ENCODE measurements at places on chromosomes 13 and 19. TPM values are rescaled to one million over a fixed set of nuclear protein-coding genes. Genes with fewer than 3 reads are reported as not detected.

The CCDC122 gene
- 2.4 TPM for total RNA-seq

The MAST1 gene
- total RNA-seq: 1.0 TPM

The MBD3L2 gene
- total RNA-seq: not detected

The ZNF571 gene
- total RNA-seq: 1.9 TPM

The SULT2B1 gene
- not detected for total RNA-seq

The KLK13 gene
- total RNA-seq: not detected

The HTR2A gene
- not detected for total RNA-seq

The NANOS3 gene
- total RNA-seq: 0.63 TPM

The YJEFN3 gene
- 0.51 TPM for total RNA-seq

The ZNF844 gene
- total RNA-seq: 1.3 TPM

The FAM216B gene
- total RNA-seq: not detected

The MYBPC2 gene
- not detected for total RNA-seq

The KLC3 gene
- total RNA-seq: 1.3 TPM

The DOCK6 gene
- 52.5 TPM for total RNA-seq

The ZNF135 gene
- total RNA-seq: 5.5 TPM

The ZNF490 gene
- total RNA-seq: 4.2 TPM

The TMEM59L gene
- total RNA-seq: 1.3 TPM

The CEACAM4 gene
- not detected for total RNA-seq

The COX6B1 gene
- 474 TPM for total RNA-seq

The CACNG8 gene
- total RNA-seq: 0.13 TPM

The MRPL34 gene
- total RNA-seq: 116 TPM
